ENCODE measurements at places on chromosomes 13 and 19.

GRCh38 chr19:19630062-19630414, 2.0 kb upstream of the LPAR2 start:
- DNase-seq, result no peak
- H3K4me1 ChIP-seq, result peaks cover 10% of the 10 kb centered on the region
- peaks cover 8% of the 10 kb centered on the region for H3K36me3 ChIP-seq
- H3K27ac ChIP-seq, result no peak overlapping the region
- no peak overlapping the region for H3K4me3 ChIP-seq

DNA sequence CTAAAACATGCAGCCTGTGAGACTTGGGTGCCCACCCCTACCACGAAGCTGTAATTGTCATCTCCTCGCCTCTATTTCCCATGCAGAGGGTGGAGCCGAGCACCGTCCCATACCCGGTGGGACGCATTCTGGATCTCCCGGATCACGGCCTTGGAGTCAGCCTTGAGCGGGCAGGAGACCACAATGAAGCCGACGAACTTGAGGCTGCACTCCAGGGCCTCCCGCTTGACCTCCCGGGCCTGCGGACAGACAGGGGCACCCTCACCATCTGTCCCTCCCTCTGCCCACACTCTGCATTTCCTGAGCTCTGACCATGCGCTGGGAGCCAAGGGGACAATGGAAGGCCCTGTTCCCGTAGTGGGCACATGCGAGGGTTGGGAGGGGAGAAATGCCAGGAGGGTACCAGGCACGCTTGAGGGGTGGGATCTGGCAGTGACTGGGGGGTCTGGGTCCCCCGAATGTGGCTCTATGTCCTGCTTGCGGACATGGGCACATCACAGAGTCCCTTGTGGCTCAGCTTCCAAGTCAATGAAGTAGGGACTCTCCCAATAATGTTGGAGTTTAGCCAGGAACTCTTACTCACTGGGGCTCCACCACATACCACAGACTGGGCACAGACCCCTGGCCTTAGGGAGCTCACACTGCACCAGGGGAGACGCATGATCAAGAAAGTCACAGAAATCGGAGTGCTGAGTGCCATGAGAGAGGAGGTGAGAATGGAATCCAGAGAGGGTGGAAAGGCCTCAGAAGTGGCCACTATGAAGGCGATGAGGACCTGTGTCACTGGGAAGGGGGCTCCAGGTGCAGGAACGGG, 9.2 kb upstream of the GMIP start:
- DNase-seq, result no peak
- H3K4me3 ChIP-seq, result no peak overlapping the region
- no peaks in the 10 kb centered on the region for H3K4me1 ChIP-seq
- H3K36me3 ChIP-seq, result peaks cover 55% of the 10 kb centered on the region
- no peak overlapping the region for H3K27ac ChIP-seq
- no peaks in the 10 kb centered on the region for H3K27me3 ChIP-seq

DNA sequence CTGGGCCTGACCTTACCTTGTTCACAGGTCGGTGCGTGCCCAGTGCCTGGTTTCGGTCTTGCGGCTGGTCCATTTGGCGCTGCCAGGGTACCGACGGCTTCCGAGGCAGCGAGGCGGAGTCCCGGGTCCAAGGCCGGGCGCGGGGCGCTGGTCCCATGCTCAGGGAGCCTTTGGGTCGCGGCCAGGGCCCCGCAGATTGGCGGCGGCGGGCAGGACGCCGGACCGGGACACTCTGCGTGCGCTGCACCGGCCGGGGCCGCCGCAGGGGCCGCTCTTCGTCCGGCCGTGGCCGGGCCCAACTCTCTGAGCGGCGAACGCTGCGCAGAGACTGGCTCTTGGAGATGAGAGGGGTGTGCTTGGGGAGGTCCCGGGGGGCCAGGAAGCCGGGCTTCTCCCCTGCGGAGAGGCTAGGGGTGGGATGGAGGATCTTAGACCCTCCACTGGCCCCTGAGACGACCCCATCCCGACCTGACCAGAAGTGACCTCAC, 3.4 kb upstream of the WIZ start:
- H3K4me3 ChIP-seq, result peak overlapping the region; percentile 8
- H3K27me3 ChIP-seq, result no peaks in the 10 kb centered on the region
- H3K4me1 ChIP-seq, result peaks cover 24% of the 10 kb centered on the region
- H3K36me3 ChIP-seq, result no peaks in the 10 kb centered on the region

- DNase-seq, result no peak
- H3K4me3 ChIP-seq, result no peak overlapping the region
- no peak overlapping the region for H3K27ac ChIP-seq
Observed at GRCh38 chr13:111614009-111614408, 293.6 kb downstream of the TEX29 start.

DNA sequence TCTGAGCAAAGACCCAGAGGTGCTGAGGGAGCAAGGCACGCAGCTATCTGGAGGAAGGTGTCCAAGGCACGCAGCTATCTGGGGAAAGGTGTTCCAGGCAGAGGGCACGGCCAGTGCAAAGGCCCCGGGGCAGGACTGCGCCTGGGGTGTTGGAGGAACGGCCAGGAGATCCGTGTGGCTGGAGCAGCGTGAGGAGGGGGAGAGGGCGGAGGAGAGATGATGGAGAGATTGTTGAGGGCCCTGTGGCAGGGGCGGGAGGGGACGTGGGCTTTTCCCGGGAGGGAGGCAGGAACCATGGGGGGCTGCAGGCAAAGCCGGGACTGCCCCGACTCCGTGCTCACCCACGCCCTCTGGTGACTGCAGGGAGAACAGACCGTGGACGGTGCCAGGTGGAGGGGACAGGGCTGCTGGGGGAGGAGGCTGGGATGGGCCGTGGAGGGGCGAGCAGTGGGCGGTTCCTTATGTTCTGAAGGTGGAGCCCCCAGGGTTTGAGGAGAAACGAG, 13.3 kb upstream of the MISP start:
- H3K4me3 ChIP-seq, result no peak overlapping the region
- H3K27me3 ChIP-seq, result no peaks in the 10 kb centered on the region
- no peak overlapping the region for H3K27ac ChIP-seq
- no peaks in the 10 kb centered on the region for H3K4me1 ChIP-seq
- H3K36me3 ChIP-seq, result no peaks in the 10 kb centered on the region
